Gastrocnemius medialis (tissue), 4 donors: ENCODE measurements at places on chromosomes 4 and X. TPM values are rescaled to one million over a fixed set of nuclear protein-coding genes. Genes with fewer than 3 reads are reported as not detected.

Gene SAGE1
- total RNA-seq, result not detected

DNA sequence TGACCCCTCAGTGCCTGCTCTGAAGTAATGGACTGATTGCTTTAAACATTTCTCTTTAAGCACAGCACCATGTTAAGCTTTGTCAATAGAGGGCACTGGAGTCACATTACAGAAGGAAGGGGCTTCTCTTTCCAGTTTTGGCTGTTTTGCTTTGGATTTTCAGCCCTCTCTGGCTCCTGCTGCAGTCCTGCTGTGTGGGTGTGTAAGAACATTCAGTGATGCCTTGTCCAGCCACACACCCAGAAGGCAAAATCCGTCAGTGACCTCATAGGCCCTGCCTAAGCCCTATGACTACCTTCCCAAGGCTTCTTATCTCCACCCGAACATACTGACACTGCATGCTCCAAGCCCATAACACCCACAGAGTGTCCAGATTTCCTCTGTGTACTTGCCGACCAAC, 215.3 kb upstream of the CTSO start:
- no peak for DNase-seq

- no peak for DNase-seq
Observed at GRCh38 chr4:88879991-88880390, 177.0 kb downstream of the FAM13A start.

- no peak for DNase-seq
Observed at GRCh38 chr4:120718979-120719566, 203.5 kb downstream of the PRDM5 start.

DNA sequence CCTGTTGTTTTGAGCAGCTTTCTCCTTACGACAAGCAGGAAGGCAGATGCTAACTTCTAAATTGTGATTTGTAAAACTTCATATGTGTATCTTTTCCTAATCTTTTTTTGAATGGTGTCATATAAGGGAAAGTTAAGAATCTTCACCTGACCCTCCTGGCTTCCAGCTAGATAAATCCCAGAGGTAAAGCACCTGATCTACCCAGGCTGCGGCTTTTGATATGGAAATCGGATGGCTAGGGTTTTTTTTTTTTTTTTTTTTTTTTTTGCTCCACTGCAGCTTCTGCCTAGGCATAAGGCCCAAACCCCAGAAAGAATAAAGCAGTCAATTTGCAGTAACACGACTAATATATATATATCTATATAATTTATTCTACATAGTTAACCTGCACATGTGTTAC, 10.0 kb downstream of the MAB21L2 start:
- DNase-seq, result no peak

Gene NXF3
- not detected for total RNA-seq

- DNase-seq, result no peak
Observed at GRCh38 chr4:74368596-74368995, 3.7 kb downstream of the EREG start.

Gene PARM1
- total RNA-seq, result 13.1 TPM

GRCh38 chr4:154559494-154560418, 3.1 kb upstream of the FGB start:
- no peak for DNase-seq

- DNase-seq, result no peak
Observed at GRCh38 chrX:29653721-29654120, 561.6 kb upstream of the MAGEB2 start.

GRCh38 chrX:51825436-51825835, 68.0 kb upstream of the MAGED1 start:
- DNase-seq, result no peak

Gene NOP14
- total RNA-seq, result 37.8 TPM

- DNase-seq, result no peak
Observed at GRCh38 chr4:182695842-182696241, 221.3 kb downstream of the DCTD start.

Gene C4orf36
- total RNA-seq, result 0.38 TPM
